ENCODE measurements at places on chromosomes 3 and 15.

GRCh38 chr15:35929740-35930444, 383.9 kb upstream of the DPH6 start:
- DNase-seq: no peak

- no peak for DNase-seq
These were observed 1.2 kb downstream of the ROBO1 start for GRCh38 chr3:79766496-79767193.

DNA sequence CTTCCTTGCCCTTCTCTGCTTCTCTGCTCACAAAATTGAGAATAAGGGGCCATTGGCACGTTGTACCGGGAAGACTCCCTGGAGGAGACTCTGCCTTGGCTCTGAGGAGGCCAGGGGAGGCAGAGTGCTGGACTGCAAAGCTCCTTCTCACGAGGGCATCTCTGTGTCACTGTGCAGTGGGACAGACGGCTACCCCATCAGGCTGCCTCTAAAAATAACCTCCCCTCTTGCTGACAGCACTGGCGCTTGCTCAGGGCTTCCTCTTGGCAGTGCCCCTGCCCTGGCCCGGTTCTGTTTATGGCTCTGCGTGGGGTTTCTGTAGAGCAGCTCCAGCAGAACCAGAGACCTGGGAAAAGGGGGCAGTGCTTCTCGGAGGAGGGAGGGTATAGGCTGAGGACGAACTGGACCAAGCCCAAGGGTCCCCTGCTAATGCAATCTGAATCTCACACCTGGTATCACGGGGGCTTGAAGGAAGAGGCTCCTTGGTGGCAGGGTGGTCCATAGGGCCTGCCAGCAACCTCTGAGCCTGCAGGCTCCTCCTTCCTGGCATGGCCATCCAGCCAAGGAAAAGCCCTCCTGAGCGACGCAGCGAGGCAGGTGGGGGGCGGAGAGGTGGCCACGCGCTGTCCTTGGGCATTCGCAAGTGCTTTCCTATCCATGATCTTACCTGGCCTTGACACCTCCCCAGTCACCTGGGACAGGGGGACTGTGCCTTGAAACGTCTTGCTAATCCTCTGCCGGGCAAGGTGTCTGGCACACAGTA, 63.3 kb upstream of the TLE3 start:
- DNase-seq: no peak

DNA sequence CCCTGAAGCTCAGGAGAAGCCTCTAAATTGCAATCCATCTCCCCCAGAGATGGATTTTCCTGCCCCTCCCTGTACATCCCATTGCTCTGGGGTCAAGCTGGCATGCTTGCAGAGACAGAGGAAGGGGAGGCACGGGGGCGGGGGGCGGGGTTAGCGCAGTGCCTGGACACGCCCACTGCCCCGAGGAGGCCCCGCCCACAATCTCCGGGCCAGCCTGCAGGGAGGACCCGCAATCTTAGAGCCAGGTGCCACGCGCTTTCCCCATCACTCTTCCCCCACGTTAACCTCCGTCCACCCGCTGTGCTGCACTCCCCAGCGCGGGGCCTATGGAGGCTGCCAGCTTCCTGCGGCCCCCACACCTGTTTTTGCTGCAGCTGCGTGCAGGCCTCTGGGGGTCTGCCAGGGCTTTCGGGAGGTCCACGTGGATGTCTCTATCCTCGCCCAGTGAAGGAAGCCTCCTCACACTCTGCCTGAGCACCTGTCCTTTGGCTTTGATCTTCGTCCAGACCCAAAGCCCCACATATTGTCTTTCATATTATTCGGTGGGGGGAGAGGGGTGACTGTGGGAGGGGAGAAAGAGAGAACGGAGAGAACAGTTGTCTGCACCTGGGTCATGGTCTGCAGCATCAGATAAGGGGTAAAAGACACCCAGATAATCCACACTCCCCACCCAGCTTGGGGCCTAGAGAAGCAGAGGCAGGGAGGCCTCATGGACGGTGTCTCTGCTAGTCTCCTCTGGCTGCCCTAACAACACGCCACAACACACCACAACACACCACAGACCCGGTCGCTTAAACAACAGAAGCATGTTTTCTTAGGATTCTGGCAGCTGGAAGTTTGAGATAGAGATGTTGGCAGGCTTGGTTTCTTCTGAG, 118.0 kb upstream of the MEF2A start:
- no peak for DNase-seq

GRCh38 chr3:170383567-170383966, 26.1 kb downstream of the SKIL start:
- no peak for DNase-seq

GRCh38 chr3:141181196-141181595, 50.4 kb upstream of the PXYLP1 start:
- DNase-seq: no peak

DNA sequence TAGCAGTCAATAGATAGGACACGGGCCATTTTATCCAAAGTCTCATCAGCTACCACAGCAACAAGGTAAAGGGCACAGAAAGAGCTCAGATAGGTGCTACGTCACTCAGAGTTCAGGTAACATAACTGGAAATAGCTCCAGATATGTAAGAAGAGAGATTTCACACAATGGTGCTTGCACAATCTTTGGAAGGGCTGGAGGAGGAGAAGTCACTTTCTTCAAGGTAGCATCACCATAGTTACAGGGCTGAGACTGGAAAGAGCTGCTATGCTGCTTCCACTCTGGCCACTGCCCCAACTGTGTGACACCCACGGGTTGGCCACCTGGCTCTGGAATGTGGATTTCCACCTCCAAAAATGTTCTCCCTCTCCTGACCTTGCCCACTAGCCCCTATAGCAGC, 448.8 kb upstream of the THBS1 start:
- no peak for DNase-seq

DNA sequence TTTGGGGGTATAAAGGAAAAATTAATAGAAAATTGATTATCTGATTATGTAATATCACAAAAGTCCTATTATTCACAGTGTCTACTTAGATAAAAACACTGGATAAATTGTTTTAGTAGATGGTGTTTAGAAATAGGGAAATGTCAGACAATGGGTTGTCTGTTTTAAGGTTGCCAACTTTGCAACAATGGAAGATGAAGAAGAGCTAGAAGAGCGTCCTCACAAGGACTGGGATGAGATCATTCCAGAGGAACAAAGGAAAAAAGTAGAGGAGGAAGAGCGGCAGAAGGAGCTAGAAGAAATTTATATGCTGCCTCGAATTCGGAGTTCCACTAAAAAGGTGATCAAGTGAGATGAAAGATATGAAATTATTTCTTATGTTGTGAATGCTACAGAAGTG, 84.0 kb downstream of the CHD2 start:
- DNase-seq: no peak

DNA sequence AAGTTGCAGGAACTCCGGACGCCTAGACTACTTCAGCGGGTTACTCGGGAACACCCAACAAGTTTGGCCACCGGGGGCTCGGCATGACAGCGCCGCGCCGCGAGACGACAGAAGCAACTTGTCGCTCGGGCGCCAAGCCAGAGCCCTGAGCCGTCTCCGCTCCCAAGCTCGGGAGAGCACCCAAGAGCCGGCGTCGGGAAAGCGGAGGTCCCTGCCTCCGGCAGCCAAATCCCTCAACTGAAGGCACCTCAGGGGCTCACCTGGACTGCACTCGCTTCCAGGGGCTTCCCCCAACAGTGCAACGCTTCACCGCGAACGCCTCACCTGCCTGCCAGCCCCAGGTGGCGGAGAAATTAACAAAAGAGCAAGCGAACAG, 640 bp downstream of the MB21D2 start:
- DNase-seq: peak; percentile 11

GRCh38 chr15:101056366-101057334, 137.5 kb downstream of the LRRK1 start:
- DNase-seq: no peak

DNA sequence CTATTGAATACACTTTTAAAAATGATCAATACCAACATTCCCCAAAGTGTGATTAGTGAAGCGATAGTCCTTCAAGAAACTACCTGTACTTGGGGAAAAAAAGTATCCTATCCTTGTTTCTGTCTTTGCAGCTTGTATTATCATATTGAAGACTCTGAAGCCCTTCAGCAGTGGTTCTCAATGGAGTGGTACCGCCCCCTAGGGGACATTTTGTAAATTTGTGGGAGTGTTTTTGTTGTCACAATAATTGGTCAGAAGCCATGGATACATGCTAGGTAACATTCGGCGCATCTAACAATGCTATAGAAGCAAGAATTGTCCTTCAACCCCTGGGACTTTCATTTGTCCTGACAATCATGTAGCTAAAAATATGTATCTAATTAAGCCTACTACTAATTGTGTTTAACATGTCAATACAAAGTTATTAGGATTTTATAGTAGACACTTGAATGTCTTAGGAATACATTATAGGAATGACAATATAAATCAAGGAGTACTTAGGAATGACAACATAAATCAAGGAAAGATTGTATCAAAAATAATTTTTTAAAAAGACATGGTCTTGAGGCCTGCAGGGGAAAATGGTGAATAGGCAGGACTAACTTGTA, 53.7 kb downstream of the NMD3 start:
- peak; percentile 16 for DNase-seq

- no peak for DNase-seq
These were observed 342.9 kb upstream of the PROK2 start for GRCh38 chr3:72127844-72128243.

GRCh38 chr15:75063338-75063737, 39.9 kb downstream of the PPCDC start:
- no peak for DNase-seq

- no peak for DNase-seq
These were observed 357.6 kb downstream of the GABRG3 start for GRCh38 chr15:27328608-27329007.

DNA sequence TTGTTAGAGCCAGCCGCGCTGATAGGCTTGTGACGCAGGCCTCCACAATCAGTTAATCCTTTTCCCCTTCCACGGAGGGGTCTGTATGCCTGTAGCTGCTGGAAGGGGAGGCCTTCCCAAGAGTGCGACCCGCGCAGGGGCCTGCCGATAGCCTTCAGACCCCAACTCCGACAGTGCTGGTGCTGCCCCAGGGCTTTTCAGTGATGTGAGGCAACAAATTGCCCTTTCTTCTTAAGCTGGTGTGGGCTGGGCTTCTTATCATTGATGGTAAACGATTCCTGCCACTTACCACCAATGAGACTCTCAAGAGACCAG, 143.4 kb downstream of the CHSY1 start:
- no peak for DNase-seq

- DNase-seq: no peak
These were observed 135.4 kb upstream of the FRMD4B start for GRCh38 chr3:69521286-69521685.

DNA sequence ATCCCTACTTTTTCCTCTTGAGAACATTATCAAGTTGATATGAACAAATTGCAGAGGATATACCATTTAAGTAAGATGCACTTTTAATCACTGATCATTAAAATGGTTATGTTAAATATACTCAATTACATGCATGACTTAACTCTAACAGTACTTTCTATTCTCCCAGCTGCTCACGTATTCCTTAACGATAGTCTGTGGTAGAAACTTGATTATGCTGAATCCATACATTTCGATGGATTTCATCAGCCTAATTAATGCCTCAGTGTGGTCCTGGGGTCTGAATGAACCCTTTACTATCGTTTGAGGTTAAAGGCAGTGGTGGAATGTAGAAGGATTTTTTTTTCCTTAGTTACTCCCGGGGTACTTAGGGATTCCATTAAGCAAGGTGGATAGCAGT, 18.6 kb downstream of the SOX2 start:
- DNase-seq: no peak

Measured in activated CD4-positive, alpha-beta T cell treated with anti-CD3 and anti-CD28 coated beads, Interleukin-2, amount 50 U/mL, for 4 hours (primary cell).